ENCODE measurements at places on chromosomes 12 and 14. TPM values are rescaled to one million over a fixed set of nuclear protein-coding genes. Genes with fewer than 3 reads are reported as not detected.
A peak's percentile ranks its signal among the peaks of the same experiment; 100 is the strongest.

DNA sequence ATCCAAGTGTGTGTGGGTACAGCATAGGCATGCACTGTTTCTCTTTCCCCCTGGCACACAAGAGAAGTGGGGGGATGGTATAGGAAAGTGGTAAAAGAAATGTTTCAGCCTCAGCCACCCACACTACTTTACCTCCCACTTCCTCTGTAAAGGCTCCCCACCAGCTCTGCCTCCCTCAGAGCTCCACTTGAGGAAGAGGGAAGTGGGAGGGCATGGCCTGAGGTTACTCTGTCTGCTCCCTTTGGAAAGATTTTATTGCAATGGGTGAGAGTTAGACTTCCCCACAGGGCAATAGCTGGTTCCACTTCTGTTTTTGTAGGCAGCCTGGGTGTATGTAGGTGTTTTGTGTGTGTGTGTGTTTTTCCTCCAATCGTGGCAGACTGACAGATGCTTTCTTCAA lies 145.3 kb downstream of the SSPN start:
- DNase-seq = no peak

LRP1-AS gene
- polyA plus RNA-seq = not detected

GYS2 gene
- not detected for polyA plus RNA-seq

DNA sequence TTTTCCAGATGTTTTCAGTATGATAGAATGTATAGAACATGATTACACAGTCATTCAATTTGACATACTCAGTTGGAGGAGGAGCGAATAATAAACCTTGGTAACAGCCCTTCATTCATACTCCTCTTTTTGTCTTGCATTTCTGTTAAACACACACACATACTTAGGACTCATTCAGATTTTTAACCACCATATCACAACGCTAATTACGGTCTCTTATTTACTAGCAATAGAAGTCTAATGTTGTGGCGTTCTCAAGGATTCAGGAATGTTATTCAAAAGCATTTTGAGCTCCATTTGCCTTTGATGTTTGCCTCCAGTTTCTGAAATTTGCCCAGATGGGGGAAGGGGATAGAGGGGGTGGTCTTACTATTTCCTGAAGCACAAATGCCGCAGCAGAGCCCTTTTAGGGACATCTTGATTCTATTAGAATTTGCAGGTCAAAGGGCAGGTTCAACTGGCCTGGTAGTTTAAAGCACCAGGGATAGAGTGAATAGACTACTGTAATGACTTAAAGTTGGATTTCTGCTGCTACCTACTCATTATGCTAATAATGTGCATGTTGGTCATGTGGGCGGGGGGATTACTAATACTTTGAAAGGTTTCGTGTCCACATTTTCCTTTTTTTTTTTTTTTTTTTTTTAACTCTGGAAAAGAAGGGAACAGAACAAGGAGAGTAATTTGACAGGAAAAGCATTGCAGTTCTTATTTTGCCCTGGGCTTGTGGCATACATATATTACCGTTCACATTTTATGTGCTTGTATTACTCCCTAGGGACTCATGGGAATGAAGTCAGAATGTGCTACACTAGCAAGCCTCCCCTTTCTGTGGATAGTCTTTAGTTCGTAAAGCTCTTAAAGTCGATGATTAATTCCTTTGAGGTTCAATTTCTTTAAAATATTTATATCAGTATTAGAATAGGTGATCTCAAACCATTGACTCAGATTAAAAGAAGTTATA lies 226.8 kb downstream of the FBXL14 start:
- DNase-seq = peak; percentile 45

DNA sequence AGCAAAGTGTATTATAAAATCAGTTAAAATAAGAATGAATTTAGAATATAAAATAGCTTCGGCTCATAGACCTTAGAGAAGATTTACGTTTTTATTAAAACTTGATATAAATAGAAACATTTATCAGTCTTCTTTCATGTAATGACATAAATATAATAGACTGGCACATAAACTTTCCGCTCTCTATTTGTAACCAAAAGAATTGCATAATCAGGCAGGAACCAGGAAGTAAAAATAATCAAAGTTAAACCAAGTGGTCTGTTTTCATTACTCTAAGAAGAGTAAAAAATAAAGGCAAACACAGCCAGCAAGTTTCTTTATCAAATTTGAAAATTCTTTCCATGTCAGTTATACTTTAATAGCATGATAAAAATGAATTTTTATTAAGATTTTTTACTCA lies 46.3 kb upstream of the ATP2A2 start:
- DNase-seq = peak; percentile 54

GRCh38 chr12:19018302-19018970 lies 111.1 kb upstream of the PLEKHA5 start:
- peak; percentile 95 for DNase-seq

GRCh38 chr12:113860950-113861349 lies 105.2 kb downstream of the RBM19 start:
- DNase-seq = peak; percentile 96

DNA sequence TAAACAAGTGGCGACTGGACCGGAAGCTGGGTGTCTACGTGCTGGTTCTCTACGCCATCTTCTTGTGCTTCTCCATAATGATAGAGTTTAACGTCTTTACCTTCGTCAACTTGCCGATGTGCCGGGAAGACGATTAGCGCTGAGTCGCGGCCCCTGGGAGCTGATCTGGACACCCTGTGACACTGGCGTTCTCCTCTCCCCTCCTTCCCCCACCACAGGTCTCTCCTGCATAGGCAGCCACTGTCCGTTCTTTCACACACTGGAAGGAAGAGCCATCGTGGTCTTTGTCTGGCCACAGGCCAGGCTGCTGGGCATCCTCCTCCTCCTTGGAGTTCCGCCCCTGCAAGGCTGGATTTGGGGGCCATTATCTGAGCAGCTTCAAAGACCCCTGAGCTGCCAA lies 20.1 kb upstream of the RIN3 start:
- DNase-seq = no peak

PDZRN4 gene
- polyA plus RNA-seq = not detected

DNA sequence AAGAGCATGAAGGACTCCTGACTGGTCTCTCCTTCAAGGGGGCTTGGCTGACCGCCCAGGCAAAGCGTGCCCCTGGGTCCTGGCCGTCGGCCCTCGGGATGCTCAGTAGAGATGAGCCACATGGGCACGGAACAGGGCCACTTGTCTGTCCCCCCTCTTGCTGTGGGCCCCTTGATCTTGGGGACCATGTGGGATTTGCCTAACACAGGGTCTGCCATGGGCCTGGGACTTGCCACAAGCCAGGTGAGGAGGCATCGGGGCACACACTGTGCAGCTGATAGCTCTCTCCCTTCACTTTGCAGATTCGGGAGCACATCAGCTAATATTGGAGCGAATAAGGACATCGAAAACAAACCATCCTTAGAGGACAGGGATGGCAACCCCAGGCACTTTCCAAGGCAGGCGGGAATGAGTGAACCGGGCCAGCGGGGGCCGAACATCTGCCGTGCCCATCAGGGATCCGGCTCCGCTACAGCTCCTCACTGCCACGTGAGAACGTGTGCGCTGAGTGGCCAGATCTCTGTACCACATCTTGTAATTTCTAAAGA lies 88.1 kb downstream of the PIWIL1 start:
- DNase-seq = no peak

ZBTB42 gene
- 1.1 TPM for polyA plus RNA-seq

GRCh38 chr14:95098984-95099599 lies 58.2 kb downstream of the DICER1 start:
- peak; percentile 74 for DNase-seq

DNA sequence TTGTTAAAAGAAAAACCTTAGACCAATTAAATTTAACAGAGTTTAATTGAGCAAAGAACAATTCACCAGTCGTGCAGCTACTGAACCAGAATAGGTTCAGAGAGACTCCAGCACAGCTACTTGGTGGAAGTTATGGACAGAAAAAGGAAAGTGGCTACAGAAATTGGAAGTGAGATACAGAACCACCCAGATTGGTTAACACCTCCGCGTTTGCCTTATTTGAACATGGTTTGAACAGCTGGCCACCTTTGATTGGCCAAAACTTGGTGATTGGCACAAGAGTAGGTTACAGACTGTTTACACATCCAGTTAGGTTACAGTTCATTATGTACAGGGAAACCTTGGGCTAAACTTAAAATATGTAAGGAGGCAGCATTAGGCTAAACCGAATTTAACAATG lies 54.9 kb downstream of the SRGAP1 start:
- no peak for DNase-seq

- no peak for DNase-seq
Measured at GRCh38 chr14:105172476-105172875, 3.9 kb upstream of the JAG2 start.

DNA sequence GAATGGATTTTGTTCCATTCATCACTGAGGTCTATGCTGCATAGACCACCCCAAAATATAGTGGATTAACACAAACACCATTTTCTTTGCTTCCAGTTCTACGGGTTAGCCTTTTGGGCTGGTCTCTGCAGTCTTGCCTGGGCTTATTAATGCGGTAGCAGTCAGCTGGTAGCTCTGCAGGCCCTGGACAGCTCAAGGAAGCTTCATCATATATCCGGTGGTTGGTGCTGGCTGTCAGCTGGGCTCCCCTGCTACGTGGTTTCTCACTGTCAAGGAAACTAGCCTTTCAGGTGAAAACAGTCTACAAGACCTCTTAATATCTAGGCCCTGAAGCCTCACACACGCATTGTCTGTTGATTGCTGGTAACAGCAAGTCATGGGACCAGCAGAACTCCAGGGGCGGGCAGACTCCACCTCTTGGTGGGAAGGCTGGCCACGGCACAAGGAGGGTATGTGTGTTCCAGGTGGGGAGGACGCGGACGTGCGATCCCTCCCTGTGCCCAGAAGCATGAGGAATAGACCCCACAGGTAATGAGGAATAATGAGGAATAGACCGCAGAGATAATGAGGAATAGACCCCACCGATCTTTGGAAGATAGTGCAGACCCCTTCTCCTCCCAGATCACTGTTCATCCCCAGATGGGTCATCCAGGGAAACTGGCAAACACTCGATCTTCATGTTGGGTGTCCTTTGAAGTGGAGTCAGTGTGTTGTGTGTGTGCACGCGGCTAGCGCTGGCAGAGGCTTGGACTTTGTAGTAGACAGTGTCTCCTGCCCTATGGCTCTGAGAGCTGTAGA lies 13.3 kb downstream of the TSPAN9 start:
- no peak for DNase-seq

NEUROD4 gene
- not detected for polyA plus RNA-seq

- peak; percentile 47 for DNase-seq
Measured at GRCh38 chr12:188910-189621, 24.9 kb downstream of the SLC6A12 start.

GRCh38 chr14:78401866-78402265 lies 231.7 kb downstream of the NRXN3 start:
- no peak for DNase-seq

NR4A1 gene
- 4.1 TPM for polyA plus RNA-seq

- peak; percentile 83 for DNase-seq
Measured at GRCh38 chr14:92846162-92846897, 52.2 kb downstream of the GOLGA5 start.

GRCh38 chr12:19288603-19289244 lies 150.6 kb upstream of the AEBP2 start:
- peak; percentile 58 for DNase-seq

DNA sequence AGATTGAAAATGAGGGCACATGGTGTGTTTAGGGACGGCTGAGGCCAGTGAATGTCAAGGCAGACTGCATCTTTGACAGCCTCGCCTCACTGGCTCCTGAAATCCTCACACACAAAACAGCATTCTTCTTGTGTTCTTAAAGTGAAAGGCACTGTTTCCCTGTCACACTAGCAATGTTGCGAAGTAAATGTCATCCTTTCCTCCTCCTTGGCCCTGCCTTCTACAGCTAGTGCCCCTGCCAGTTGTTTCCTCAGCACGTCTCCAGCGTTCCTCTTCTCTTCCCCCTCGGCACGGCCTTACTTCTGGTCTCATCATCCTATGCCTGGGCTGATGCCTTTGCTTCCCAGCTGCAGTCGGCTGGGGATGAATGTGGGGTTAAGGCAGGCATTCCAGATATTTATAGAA lies 129.4 kb upstream of the DNM1L start:
- DNase-seq = peak; percentile 67

DNA sequence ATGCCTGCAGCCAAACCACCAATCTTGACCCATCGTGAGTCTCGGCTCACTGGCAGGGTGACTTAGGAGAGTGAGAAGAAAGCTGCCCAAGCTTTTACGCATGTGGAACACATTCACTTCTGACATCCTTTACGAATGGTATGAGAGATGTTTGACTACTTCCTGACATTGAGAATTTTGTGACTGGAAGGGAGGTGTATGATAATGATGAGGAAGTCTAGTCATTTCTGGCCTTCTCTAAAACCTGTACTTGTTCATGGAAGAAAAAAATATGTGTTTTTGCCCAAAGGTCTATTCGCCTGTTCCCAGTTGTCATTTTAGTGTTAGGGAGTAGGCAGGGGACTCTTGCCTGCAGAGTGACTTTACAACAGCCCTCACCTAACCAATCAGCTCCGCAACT lies 227.2 kb upstream of the ATP2B1 start:
- DNase-seq = no peak

GRCh38 chr12:114530417-114530816 lies 124.5 kb upstream of the TBX5 start:
- no peak for DNase-seq

GRCh38 chr12:50120953-50121352 lies 8.9 kb downstream of the COX14 start:
- no peak for DNase-seq

DNA sequence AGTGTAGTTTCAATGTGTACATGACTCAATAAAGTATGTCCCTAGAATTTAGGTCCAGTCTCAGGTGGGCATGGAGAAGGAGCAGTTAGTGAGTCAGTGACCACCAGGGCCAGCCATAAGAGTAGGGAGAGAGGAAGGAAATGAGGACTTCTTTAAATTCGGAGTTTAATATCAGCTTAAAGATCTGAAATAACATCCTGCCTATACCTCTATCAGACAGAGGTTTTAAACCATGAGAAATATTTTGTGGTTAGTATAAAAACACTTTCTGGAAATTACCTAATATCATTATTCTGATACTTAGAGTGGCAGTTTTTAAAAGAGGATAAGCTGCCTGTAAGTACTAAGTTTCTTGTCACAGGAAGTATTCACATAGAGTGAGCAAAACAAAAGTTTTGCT lies 61.7 kb upstream of the ST8SIA1 start:
- DNase-seq = no peak
